ENCODE measurements at places on chromosomes 5 and 9.

- no peak for DNase-seq
Measured at GRCh38 chr5:119019949-119020348, 31.6 kb upstream of the DTWD2 start.

- DNase-seq: no peak
Measured at GRCh38 chr5:180173875-180174586, 35.0 kb downstream of the RASGEF1C start.

- DNase-seq: no peak
Measured at GRCh38 chr5:172642051-172642409, 967 bp downstream of the NEURL1B start.

DNA sequence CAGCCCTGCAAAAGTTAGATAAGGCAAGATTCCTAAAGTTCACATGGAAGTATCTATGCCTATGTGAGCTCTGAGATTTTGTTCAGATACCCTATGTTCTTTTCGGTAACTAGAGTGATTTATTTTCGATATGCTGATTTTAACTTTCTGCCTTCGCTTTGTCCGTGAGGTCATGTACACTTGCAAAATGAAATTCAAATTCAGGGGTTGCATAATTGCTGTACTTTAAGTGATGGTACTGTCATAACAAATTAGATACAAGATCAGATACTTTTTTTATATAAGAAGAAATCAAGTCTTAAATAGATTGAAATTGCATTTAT lies 350 bp upstream of the ECPAS start:
- DNase-seq: no peak

GRCh38 chr9:87594194-87594593 lies 96.5 kb downstream of the DAPK1 start:
- no peak for DNase-seq

GRCh38 chr5:75031366-75031765 lies 21.0 kb downstream of the GCNT4 start:
- DNase-seq: no peak

DNA sequence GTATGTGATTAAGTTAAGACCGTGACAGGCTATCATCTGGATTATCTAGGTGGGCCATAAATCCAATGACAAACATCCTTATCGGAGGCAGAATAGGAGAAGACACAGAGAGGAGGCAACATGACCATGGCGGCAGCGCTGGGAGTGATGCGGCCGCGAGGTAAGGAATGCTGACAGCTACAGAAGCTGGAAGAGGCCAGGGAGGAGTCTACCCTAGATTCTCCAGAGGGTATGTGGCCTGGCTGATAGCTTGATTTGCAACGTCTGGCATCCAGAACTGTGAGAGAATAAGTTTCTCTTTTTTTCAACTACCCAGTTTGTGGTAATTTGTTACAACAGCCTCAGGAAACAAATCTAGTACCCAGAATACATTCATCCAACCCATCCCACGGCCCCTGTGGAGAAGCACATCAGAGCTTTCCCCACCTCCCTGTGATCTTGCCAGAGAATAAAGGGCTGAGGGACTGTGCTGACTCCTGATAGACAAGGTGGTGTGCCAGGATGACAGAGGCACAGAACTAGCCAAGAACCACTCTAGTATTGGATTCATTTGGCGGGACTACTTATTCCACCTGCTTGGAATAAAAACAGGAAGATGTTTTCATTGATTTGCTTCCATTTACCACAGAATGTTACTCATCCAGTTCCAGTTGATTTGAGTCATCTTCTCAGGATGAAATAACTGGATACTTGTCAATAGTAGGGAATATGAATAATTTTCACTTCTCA lies 187.4 kb downstream of the MAN2A1 start:
- DNase-seq: no peak

- no peak for DNase-seq
Measured at GRCh38 chr9:96139592-96140295, 162.2 kb downstream of the HSD17B3 start.

GRCh38 chr9:13809401-13809800 lies 504.5 kb downstream of the NFIB start:
- no peak for DNase-seq

GRCh38 chr9:2299156-2299842 lies 284.2 kb downstream of the SMARCA2 start:
- no peak for DNase-seq

GRCh38 chr5:84370176-84370575 lies 14.5 kb downstream of the EDIL3 start:
- no peak for DNase-seq

DNA sequence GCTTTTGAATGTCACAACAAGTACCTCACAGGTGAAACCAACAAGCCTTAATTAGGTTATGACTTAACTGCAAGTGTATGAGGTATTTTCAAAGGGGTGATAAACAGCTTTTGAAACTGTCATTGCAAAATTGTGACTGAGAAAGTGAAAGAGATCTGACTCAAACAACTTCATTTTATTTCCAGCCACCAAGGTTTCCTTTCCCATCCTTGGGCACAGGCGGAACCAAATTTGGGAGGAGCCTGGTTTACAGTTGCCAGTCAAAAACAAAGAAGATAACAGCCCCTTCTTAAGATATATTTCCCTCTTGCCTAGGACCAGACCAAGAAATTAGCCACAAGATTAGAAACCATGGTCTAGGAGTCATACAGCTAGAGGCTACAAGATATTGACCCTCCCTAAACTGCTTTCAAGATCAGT lies 417.1 kb downstream of the CSNK1G3 start:
- no peak for DNase-seq

GRCh38 chr9:100441911-100442361 lies 15.0 kb downstream of the MSANTD3 start:
- no peak for DNase-seq

DNA sequence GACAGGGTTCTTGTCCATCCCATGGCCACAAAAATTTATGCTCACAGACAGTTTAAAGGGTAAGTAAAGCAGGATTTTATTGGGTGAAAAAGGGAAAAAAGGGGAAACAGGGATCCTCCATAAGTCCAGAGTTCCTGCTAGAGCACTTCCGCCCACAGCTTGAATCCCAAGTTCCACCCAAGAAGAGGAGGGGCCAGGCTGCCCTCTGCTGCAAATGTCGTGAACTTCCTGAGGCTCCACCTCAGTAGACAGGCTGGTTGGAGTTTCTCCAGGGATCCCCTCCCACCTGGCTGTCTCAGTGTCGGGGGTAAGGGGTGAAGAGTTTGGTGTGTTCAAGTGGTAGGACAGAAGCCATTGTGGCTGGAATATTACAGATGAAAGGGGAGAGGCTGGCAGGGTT lies 275.0 kb upstream of the SGCD start:
- DNase-seq: no peak

DNA sequence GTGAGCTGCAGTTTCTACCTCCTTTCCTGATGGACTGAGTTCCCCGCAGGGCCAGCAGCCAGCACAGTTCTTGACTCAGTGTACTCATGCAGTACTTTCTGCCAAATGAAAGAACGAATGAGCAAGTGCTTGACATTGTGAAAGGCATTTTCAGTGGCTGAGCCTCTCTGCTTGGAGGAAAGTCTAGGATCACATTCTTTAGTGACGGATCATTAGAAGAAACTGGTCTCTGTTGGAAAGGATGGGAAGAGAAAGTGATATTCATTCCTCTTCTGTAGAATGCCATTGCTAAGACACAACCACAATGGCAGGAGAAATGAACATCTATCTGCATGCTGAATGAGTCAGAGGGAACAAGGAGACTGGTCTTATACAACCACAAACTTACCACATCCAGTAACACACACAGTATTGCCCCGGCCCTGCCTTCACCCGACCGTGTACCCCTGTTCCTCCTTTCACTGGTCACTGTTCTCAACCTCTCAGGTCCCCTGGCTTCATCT lies 206.9 kb downstream of the CRB2 start:
- no peak for DNase-seq

DNA sequence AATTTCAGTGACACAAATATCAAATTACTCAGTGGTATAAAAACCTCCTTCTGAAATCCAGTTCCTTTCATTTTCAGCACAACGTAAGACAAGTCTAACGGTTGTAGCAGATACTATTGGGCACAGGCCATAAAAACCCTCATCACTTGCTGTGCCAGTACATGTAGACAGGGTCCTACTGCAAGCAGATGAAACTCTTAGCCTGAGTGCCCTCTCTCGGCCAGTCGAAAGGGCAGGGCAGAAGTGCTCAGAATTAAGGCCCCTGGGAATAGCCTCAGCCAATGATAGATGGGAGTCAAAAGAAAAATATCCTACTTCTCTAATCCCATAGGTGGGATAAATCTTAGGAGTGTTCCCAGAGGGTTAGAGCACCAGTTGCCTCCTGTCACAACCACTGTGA lies 168.5 kb upstream of the FER start:
- no peak for DNase-seq

- DNase-seq: no peak
Measured at GRCh38 chr9:86614871-86615849, 260.9 kb upstream of the TUT7 start.

DNA sequence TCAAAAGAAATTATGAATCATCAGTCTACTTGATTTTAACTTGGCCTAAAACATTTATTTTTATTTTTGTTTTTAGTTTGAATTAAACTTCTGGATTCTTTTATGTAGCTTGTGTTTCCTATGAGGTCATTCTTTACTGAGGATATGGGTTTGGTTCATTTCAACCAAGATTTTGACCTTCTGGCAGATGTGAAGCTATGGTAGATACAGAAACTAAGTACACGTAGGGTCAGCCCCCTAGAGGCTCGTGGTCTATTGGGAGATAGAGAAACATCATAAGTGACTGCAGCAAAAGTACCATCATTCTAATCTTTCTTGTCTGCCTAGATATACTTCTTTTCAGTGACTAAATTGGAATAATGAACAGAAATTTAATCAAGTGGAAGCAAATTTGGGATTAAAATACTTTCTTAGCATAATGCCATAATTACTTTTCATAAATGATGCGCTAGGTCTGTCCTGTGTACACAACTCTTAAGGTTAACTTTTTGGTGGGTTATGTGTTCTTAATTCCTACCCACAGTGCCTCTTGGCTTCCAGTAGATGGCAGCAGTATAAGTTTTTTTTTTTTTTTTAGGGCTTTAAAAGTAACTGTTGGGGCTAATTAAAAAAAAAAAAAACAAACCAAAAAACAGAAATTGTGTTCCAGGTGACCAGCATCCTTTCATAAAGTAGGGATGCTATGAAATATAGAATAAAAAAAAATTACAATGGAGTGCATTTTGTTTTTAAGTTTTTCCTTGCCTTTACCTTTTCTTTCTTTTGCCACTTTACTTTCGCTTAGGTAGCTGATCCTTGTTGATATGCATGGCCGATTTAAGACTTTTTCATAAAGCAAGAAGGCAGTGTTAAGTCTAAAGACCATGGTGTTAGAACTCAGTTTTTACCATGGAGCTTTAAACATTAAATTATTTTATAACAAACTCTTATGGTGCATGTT lies 49.9 kb downstream of the LRRTM2 start:
- no peak for DNase-seq

DNA sequence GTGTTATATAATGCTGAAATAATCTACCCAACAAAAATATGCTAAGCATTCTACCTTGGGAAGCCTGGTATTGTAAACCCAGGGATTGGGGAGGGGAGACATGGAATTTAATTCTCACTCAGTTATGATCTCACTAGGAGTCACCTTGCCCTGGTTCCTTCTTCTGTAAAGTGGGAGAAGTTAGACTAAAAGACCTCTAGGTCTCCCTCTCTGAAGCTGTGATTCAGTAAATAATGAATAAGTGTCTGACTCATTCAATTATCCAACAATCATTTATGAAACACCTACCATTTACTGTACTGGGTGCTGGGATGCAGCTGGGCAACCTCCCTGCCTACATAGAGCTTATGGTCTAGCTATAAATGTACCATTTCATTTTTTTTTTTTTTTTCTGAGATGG lies 20.2 kb upstream of the SPARC start:
- peak; percentile 0 for DNase-seq

- DNase-seq: no peak
Measured at GRCh38 chr5:168423478-168423877, 62.8 kb upstream of the RARS1 start.

GRCh38 chr9:137760426-137760825 lies 117.2 kb upstream of the CACNA1B start:
- no peak for DNase-seq

- no peak for DNase-seq
Measured at GRCh38 chr5:36537724-36538123, 68.7 kb upstream of the SLC1A3 start.

DNA sequence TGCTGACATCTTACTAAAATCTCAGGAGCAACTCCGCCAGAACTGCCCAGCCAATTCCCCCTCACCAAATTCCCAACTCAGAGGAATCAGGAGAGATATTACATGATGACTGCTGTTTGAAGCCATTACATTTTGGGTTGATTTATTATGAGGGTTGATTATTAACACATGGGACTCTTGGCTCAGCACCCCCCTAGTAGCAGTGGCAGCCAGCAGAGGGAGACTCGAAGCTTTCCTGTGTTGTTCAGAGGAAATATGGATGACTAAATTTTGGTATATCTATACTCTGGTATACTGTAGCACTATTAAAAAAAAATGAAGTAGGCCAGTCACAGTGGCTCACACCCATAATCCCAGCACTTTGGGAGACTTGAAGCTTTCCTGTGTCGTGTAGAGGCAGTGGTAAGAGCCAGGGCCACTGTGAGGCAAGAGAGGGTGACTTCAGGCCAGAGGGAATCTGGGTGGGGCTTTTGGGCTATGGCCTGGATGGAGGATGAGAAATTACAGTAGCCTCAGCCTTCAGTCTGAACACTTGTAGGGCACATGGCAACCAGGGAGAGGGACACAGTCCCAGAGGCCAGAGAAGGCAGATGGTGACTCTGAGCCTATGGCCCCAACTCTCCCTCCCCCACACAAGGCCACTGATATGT lies 111.4 kb downstream of the LHX2 start:
- DNase-seq: no peak

- no peak for DNase-seq
Measured at GRCh38 chr5:134649163-134649835, 714 bp downstream of the SEC24A start.

DNA sequence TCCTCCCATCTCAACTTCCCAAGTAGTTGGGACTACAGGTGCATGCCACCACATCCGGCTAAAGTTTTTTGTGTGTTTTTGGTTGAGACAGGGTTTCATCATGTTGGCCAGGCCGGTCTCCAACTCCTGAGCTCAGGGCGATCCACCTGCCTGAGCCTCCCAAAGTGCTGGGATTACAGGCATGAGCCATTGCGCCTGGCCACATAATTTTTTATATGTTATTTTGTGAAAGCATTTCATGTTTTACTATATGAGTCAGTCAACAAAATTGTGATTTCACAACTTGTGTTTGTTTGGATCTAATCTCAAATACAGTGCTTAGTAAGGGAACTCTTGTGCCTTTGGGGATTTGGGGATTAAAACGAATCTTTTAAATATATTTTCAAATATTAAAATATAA lies 20.0 kb upstream of the FAM120AOS start:
- DNase-seq: no peak

All from vagina (tissue), 2 donors.